ENCODE measurements at places on chromosomes 7 and 10.

GRCh38 chr7:21782996-21783395, 162.7 kb downstream of the CDCA7L start:
- no peak for DNase-seq

- no peak for DNase-seq
These were observed 47.3 kb downstream of the CDHR3 start for GRCh38 chr7:106010331-106010730.

DNA sequence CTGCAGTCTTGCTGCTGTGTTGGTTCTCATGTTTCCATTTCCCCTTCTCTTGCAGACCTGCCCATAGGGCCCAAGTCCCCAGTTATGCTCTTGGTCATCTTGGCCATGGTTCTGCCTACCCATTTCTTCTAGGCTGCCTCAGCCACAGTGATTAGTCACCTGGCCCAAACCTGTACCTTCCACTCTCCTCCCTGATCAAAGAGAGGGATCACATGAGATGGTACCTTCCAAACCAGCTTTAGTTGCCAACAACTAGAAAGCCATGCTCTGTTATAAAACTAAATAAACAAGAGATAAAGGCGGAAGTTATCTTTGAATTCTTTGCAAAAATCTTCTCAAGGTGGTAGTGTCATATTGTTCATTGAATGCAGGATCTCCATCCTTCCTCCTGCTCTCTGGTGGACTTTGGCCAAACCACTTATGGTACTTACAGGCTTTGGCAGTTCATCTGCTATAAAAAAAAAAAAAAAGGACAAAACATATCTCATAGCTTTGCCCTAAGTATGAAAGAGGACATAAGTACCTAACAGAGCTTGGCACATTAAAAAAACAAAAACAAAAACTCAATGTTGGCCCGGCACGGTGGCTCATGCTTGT, 25.8 kb downstream of the TACC2 start:
- no peak for DNase-seq

- no peak for DNase-seq
These were observed 67.5 kb downstream of the LRMDA start for GRCh38 chr10:75498884-75499350.

- no peak for DNase-seq
These were observed 674 bp upstream of the FRA10AC1 start for GRCh38 chr10:93703066-93703465.

- no peak for DNase-seq
These were observed 311.8 kb downstream of the PTPRN2 start for GRCh38 chr7:158275711-158276413.

DNA sequence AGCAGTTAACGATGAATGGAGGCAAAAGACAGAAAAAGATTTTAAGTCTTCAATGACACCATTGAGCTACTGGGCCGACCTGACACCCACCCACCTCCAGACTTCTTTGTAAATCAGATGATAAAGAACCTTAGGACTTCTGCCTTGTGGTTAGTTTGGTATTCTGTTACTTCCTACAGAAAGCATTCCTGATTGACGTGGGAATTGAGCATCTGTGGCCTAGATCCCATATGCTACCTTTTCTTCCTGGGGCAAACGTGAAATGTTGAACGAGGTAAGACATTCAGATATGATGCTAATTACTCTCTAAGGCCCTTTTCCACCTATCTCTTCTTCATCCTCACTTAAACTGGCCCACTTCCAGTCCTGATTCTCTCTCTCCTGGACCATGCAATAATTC, 10.2 kb downstream of the PRLHR start:
- no peak for DNase-seq

DNA sequence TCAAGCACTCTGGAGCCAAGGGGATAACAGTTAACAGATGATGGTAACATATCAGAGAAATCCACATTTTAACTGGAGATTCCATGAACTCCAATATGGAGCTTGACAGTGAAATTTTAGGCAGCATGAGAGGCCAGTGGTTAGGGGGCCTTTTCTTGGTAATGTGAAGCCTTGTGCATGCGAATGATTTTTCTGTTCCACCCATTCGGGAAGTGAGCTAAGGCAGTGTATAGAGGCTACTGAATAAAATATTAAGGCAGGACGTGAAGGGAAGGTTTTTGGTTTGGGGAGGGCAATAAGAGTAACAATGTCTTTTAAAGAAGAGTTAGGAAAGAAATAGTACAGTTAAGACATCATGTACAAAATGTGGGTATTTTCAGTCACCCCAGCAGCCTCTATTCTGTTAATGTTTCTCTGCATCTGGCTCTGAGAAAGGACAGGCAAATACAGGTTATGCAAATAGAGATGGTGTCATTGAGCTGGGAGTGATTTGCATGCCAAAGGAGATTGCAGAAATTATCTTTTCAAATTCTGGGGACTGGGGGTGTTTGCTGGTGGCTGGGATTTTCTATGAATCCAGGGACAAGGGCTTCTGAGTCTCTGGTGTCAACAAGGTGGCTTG, 6.8 kb upstream of the TAS2R60 start:
- DNase-seq, result no peak

DNA sequence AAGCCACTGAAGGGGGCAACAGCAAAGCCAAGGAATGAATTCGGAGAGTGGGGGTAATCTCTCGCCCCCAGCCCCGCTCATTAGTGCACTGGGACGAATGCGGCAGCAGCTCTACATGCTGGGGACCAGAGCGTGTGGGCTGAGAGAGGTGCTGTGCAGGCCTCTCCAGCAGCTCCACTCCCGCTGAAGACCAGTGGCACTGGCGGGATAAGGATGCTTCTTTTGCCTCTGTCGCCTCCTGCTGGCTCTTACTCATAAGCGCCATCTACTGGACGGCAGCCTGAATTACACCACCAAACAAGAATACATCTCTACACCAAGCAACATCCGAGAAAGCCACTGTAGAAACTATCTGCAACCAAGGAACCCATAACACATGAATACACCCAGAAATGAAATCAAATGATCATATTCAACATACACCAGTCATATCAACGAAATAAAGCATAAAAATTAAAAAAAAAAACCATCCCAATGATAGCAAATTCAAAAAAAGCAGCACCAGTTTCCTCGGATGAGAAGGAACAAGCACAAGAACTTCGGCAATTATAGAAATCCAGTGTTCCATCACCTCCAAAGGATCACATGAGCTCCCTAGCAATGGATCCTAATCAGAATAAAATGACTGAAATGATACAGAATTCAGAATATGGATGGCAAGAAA, 79.0 kb upstream of the TMEM168 start:
- peak; percentile 74 for DNase-seq

GRCh38 chr7:90869335-90869734, 273.2 kb downstream of the CDK14 start:
- peak; percentile 55 for DNase-seq

GRCh38 chr7:42244828-42245227, 7.8 kb upstream of the GLI3 start:
- DNase-seq, result peak; percentile 54

- DNase-seq, result no peak
These were observed 276.8 kb downstream of the ELFN1 start for GRCh38 chr7:1946773-1947450.

DNA sequence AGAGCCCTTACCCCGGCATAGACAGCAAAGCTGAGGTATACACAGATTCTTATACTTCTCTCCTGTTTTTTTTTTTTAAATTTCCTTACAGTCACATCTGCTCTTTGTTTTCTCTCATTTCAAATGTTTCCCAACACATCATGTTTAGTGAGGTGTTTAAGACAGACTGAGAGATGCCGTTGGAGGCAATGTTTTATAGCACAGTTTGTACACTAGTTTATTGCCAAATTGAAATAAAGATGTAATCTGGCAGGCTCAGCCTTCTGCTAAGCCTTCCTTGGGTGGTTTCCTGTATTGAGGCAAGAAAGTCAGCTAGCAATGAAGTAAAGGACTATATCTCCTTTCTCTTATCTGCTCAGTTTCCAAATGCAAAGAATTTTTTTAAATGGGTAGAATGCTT, 393.4 kb downstream of the SORCS1 start:
- no peak for DNase-seq

- DNase-seq, result peak; percentile 41
These were observed 7.5 kb upstream of the CALD1 start for GRCh38 chr7:134771889-134772288.

DNA sequence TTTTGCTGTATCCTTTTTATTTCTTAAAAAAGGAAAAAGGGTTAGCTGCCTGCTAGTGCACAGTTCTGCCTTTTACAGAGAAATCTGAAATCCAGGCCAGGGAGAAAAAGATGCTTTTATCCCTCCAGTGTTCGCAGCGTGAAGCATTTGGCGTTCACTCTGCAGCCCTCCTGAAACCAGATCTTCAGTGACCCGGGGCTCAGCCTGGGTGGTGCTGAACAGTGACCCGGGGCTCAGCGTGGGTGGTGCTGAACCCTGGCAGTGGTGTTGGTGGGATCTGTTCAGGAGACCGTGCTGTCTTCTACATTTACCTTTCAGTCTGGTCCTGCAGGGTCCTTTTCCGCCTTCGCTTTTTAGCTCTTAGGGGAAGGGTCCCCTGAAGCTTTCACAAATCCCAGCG, 164.7 kb upstream of the KLF6 start:
- no peak for DNase-seq

DNA sequence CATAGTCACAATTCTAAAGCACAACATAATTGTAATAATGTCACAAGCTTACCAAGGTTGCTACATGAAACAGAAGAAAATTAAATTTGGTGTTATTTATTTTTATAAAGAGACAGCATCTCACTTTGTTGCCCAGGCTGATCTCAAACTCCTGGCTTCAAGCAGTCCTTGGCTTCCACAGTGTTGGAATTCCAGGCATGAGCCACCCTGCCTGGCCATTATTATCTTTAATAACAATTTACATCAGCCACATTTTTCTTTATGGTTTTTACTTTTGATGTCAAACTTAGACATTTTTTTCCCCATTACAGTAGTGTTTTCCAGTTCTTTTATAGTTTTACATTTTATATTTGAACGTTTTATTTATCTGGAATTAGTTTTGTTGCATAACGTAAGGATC, 46.7 kb downstream of the BMPR1A start:
- DNase-seq, result no peak

DNA sequence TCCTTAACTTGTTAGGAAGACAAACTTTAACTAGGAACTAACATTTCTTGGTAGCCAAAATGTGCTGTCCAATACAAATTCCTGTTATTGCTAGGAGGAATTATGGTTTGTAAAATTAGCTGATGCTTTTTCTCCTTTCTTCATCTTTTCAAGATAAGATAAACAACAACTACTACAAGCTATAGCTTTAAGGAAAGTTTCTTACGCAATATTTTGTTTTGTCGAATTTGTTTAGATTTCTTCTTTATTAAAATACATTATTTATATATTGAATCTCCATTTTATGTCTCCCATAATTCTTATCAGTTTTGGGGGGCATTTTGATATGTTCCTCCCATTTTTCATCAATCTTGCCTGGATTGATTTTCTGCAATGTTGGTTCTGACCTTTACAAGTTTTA, 277.5 kb downstream of the SUGCT start:
- no peak for DNase-seq

DNA sequence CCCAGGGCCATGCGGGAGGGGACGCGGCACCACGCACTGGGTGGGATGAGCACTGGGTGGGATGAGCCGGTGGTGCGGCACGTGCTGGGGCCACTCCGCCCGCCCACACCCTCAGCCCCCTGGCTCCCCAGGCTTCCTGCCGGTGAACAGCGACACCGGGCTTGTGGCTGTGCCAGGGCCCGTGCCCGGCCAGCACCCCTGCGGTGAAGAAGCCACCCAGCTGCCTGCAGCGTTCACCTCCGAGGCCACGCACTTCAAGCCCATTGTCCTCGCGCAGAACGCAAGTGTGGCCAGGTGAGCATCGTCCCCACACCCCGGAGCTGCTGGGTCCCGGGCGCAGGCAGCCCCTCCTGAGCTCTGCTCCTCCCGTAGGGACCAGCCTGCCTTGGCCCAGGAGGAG, 31.8 kb upstream of the UTF1 start:
- DNase-seq, result no peak

DNA sequence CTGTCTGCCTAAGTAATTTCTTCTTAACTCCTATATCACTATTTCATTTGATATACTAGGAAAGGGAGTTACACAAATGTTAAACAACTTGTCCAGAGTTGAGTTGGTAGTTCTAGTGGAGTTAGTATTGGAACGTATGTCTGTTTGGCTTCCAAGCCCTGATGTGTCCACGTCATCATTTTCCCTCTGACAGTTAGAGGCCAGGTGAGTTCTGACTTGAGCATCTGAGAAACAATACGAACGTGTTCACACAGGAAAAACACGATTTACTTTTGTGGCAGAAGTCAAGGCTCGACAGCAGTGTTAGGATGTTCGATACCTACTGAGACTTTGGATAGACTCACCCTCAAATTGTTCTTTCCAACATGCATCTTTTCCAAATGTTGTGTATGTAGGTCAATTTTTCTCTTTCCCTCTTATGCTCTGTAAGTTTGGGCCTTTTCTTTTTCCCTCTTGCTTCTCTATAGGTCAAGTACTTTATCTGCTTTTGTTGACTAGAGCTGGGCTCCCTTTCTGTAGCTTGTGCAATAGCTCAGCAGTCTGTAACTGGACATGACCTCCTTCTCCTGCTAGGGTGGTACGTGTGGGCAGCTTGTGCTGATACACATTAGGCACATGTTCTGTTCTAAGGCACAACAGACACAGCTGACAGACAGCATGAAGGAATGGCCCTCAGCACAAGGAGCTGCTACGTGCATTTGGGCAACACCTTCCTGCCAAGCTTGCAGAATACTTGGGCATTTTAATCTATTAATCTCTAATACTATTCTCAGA, 222.9 kb downstream of the PTEN start:
- no peak for DNase-seq

GRCh38 chr7:106064771-106065574, 47.1 kb downstream of the SYPL1 start:
- DNase-seq, result peak; percentile 99

GRCh38 chr7:150326657-150327268, 3.4 kb upstream of the ACTR3C start:
- no peak for DNase-seq

GRCh38 chr10:104472957-104473745, 119.5 kb downstream of the CFAP58 start:
- DNase-seq, result no peak

- peak; percentile 94 for DNase-seq
These were observed 158.8 kb downstream of the SKAP2 start for GRCh38 chr7:26705567-26705966.

Measured in PC-3 (cell line).